Panc1 (cell line): ENCODE measurements at places on chromosomes 2 and 18.

- no peak for DNase-seq
Observed at GRCh38 chr2:226474131-226474530, 325.5 kb downstream of the IRS1 start.

DNA sequence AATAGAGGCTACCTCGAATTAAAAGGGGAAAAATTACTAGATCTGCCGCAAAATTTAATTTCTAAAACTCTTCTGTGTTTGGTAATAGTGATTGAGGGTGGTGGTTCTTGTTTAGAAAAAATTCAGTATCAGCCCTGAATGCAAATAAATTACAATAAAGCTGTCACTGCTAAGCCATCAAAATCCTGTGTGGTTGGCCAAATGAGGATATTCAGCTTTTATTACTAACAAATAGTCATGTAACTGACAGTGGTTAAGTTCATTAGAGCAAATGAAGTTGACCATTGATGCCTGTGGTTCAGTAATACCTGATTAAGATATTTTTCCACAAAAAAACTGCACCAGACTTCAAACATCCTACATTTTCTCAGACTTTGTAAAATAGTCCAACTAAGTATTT is 14.4 kb downstream of the PPP1CB start:
- DNase-seq, result no peak

DNA sequence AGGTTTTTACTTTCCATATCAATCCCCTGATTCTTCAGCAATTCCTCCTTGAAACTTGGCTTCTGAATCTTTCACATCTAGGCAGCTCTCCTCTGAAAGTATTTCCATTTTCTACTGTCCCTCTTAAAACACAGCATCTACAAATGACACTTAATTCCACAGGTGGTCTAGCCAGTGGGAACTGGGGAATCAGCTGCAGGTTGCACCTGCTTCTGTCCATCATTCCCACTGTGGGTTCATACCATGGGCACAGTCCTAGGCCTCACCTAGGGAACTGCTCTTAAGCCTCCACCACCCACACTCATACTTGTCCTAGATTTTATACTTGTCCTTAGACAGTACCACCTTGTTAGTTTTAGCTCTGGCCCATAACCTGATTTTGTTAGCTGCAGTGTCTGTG is 2.2 kb downstream of the LOXL3 start:
- no peak for DNase-seq

GRCh38 chr18:53790786-53791185 is 433.7 kb downstream of the MBD2 start:
- DNase-seq, result no peak

GRCh38 chr2:11812466-11813248 is 66.2 kb downstream of the LPIN1 start:
- no peak for DNase-seq

DNA sequence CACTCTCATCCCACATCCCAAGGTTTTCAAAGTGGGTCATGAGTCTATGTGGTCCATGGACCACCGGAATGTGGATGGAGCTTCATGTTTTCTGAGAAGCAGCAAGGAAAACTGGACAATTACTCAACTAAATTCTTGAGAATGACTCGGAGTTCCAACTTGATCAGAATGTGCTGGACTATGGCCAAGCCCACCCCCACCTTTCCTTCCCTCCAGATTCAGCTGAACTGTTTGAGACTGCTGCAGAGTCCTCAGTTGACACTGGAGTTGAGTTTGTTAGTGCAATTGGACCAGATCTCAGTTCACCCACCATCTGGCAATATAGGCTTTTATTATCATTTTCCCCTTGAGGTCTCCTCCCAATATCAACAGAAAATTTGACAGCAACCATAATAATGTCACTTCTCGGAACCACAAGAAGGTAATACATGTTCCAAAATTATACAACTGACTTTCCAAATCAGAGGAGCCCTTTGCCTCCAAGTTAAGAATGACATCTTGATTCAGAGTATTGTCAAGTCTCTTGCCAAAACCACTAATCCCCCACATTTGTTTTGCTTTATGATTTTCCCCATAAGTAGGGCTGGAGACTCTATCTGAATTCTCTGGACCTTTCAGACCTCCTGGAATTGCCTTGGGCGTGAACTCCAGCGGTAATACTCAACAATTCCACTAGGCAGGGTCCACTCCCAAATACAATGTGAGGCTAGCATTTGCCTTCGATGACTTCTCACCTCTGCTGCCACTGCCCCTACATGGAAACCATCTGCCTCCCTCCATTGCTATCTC is 8.8 kb downstream of the COL4A4 start:
- DNase-seq, result no peak

- DNase-seq, result no peak
Observed at GRCh38 chr2:110933420-110933819, 187.3 kb upstream of the BCL2L11 start.
